Endothelial cell (in vitro differentiated cells): ENCODE measurements at places on chromosomes 7 and 10. TPM values are rescaled to one million over a fixed set of nuclear protein-coding genes. Genes with fewer than 3 reads are reported as not detected.
A peak's percentile ranks its signal among the peaks of the same experiment; 100 is the strongest.

The LLCFC1 gene
- total RNA-seq, result not detected

DNA sequence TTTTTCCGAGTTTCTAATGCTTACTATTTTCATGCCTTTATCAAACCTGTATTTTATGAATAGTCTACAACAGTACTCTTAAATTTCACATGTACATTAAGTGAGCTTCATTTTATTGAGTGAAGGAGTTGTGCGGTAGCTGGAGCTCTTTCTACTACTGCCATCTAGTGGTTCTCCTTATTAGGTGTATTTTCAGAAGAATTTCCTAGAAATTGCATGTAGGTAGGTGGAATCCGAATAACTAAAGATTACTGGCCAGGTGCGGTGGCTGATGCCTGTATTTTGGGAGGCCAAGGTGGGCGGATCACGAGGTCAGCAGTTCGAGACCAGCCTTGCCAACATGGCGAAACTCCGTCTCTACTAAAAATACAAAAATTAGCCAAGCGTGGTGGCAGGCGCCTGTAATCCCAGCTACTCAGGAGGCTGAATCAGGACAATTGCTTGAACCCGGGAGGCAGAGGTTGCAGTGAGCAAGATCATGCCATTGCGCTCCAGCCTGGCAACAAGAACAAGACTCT is 38.3 kb downstream of the LRRC72 start:
- DNase-seq, result no peak

- DNase-seq, result no peak
Measured at GRCh38 chr7:36203071-36203790, 50.2 kb downstream of the EEPD1 start.

GRCh38 chr7:150428671-150429451 is 21.6 kb upstream of the GIMAP8 start:
- no peak for DNase-seq

The MKI67 gene
- 19.7 TPM for total RNA-seq

- DNase-seq, result no peak
Measured at GRCh38 chr7:45937301-45937700, 16.2 kb upstream of the IGFBP3 start.

- no peak for DNase-seq
Measured at GRCh38 chr7:42704710-42705109, 207.2 kb downstream of the C7orf25 start.

DNA sequence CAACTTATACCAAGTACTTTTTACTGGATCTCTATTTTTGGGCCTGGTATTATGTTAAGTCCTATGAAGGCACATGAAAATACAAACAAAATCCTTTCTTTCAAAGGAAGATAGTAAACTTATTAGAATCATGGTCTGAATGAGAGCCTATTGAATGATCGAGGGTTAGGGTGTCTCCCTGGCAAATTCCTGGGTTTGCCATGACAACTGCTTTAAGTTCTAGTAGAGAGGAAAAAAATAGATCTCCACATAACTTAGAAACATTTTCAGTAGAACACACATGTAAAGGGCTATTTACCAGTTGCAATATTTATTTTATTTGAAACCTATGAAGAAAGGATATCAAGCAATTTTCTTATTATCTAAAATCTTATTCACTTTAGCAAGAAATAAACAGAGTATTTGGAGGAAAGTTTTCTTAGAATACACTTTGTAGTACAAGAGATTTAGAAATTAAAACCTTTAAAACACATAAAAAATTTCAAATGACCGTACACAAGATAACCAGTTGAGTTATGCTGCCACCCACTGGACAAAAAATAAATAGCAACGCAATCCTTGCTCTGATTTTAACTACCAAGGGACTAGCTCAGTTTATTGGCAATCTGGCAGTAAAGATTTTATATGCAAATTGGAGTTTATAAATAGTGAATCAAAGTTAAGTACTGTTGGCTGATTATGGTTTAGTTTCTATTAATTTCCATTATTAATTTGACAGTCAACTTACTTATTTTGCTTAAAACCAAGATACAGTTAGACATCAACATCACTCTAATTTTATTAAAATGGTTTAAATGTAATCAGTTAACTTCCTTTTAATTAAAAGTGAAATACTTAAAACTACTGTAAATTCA is 33.9 kb downstream of the CACUL1 start:
- peak; percentile 63 for DNase-seq

- no peak for DNase-seq
Measured at GRCh38 chr10:34576797-34577196, 238.3 kb downstream of the PARD3 start.

- no peak for DNase-seq
Measured at GRCh38 chr10:59124187-59124586, 52.3 kb upstream of the PHYHIPL start.

DNA sequence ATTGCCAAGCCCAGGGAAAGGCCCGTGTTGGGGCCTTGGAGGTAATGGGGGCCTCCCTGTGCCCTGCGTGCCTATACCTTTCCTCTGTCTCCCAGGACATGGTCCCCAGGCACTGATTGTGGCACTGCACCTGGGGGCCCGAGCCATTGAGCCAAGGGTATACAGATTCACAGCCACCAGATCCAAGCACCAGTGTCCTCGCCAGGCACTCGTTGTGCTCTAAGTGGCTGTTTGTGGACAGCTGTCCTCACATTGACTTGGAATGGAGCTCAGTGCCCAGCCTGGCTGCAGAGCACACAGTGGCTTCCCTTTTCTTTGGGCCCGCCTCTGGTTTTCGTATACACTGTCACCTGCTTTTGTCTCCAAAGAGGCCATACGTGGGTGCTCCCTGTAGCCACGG is 72.0 kb upstream of the BTBD16 start:
- no peak for DNase-seq
